ENCODE measurements at places on chromosomes 3 and 15.

GRCh38 chr15:67241132-67241855 is 13.2 kb downstream of the AAGAB start:
- DNase-seq, result no peak

GRCh38 chr3:170259907-170260306 is 37.7 kb downstream of the PRKCI start:
- no peak for DNase-seq

DNA sequence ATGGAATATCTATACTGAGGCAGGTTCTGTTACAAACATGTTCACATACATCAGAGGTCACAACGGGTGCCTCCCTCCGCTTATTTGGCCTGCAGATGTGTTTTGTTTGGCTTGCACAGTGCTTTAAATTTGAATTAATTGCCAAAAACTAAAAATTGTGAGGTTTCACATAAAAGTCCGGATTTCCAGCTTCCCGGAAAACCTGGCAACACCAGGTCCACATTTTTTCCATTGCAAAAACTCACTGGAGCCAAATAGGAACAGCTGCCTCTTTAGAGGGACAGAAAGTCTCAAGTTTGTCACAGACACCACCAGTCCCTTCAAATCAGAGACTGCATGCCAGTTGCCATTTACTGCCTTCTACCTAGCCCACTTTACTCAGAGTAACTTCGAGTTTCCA is 205.9 kb upstream of the MDFIC2 start:
- no peak for DNase-seq

DNA sequence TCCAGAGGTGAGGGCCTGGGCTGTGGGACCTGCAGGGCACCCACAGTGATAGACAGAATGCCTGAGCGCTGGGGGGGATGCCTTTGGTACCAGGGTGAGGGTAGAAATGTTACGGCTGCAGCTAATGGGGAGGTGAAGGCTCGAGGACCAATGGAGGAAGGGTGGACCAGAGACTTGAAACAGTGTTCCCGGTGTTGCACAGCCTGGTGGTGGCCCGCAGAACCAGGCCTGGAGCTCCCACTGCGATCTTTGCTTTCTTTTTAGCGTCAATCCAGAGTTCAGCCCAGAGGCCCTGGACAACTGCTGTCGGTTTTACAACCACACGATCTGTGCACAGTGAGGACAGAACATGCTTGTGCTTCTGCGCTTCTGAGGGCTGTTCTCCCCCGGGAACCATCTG is 36.8 kb upstream of the PDE8A start:
- no peak for DNase-seq

DNA sequence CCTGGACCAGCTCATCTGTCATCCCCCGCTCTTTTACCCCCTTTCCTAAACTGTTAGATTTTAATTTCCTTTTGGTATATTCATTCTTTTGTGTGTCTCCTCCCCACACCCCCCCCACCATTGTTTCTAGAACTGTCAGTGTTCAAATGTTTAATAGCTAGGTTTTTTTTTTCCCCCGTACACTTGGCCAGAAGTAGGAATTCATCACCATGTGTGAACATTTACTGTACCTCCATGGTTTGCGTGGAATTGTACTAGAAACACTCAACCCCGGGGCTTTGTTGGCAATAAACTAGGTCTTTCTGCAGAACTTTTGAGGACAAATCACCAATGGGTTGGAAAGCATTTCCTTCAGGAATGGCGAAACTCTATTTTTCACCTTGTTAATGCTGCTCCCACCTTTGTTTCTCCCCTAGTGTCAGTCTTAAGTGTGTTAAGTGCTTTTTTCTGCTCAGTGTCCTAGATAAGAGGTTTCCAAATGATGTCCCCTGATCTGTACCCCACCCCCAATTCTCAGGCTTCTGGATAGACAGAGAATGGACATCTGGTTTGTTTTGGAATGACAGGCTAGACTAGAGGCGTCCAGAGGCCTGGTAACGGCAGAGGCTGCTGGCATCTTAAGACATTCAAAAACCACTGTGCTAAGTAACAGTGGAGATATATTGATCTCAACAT is 76.8 kb downstream of the SMAD3 start:
- no peak for DNase-seq

DNA sequence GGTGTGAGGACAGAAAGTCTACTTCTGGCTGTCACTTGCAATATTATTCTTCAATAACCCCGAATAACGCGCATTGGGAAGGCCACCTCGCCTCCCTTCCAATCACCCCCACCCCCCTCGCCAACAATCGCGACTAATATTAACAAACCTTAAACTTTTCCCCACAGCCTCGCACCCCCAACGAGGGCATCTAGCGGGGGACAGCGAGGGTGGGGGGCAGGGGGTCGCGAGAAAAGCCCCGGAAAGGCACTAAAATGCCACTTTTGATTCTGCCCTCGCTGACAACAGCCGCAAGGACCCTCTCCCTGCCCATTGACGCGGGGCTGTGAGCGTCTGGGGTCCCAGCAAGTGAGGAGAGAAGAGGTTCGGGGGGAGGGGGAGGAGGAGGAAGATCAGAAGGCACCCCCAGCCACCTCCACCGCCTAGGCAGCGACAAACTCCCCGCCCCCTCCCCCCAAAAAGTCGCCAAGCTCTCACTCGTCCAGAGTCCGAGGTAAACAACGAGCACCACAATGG is 868 bp downstream of the SATB1 start:
- no peak for DNase-seq

DNA sequence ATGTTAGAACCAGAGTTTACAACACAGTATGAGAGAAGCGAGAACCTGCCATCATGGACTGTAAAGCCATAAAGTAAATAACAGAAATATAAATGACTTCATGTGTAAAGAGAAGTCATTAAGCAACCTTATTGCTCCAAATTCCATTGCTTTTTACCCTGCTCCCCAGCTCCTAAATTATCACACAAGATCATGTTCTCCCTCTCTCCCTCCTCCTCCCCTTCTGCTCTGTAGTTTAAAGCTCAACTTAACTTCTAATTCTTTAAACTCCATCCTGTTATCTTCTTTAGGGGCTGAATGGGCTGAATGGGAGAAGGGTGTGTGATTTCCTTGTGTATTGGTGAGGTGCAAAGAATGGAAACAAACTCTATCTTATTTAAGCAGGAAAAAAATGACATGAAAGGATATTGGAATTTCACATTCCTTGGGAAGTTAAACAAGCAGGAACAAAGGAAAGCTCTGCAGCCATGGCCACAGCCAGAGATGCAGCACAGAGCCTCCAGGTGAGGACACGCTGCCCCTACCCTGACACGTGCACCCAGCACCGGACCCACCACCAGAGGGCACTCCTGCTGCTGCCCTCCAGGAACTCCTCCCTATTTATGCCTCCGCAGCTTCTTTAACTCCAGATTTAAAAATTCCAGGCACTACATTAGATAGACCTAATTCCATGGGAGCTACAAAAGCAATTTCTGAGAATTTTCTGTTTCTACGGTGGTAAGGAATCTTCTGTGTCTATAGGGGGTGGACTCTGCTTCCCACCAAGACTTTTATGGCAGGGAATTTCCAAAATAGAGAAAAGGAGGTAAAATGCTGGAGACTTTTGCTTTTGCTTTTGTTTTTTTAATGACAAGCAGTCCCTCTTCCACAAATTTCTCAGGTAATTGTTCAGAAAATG is 76.9 kb upstream of the ABI3BP start:
- DNase-seq, result no peak

- DNase-seq, result no peak
Observed at GRCh38 chr3:57777774-57778173, 21.7 kb downstream of the SLMAP start.

GRCh38 chr3:179949869-179950268 is 86.9 kb downstream of the PEX5L start:
- DNase-seq, result no peak

DNA sequence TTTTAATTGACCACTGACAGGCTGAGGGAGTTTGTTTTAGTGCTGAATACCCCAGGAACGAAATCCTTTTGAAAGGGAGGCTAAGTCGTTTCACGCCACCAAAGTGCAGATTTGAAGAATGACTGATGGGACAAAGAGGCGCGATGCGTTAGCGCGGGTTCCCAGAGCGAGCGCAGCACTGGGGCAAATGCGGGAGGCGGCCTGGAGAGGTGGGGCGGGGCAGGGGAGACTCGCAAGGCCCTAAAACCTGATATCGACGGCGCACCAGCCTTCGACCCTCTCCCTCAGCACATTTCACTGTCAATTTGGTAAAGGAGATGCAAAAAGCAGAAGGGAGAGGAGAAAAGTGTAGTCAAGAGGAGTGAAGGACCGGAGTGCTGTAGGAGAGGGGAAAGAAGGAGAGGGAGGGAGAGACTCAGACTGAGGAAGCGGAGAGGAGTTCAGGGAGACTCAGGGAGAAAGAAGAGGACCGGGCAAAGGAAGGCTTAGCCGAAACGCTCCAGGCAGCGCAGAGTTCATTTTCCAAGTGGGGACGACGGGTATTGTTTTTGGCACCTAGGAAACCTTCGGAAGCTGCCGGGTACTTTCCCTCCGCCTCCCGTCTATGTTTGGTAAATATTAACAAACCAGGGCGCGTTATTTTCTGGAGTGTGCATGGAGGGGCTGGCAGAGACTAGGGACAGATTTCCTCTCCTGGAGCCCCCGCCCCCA is 3.8 kb upstream of the FOXB1 start:
- DNase-seq, result no peak

GRCh38 chr3:98199020-98199419 is 32.5 kb downstream of the OR5H15 start:
- DNase-seq, result no peak

- DNase-seq, result no peak
Observed at GRCh38 chr3:3366386-3366785, 186.9 kb upstream of the CRBN start.

- no peak for DNase-seq
Observed at GRCh38 chr3:4493941-4494894, 1.1 kb downstream of the ITPR1 start.

DNA sequence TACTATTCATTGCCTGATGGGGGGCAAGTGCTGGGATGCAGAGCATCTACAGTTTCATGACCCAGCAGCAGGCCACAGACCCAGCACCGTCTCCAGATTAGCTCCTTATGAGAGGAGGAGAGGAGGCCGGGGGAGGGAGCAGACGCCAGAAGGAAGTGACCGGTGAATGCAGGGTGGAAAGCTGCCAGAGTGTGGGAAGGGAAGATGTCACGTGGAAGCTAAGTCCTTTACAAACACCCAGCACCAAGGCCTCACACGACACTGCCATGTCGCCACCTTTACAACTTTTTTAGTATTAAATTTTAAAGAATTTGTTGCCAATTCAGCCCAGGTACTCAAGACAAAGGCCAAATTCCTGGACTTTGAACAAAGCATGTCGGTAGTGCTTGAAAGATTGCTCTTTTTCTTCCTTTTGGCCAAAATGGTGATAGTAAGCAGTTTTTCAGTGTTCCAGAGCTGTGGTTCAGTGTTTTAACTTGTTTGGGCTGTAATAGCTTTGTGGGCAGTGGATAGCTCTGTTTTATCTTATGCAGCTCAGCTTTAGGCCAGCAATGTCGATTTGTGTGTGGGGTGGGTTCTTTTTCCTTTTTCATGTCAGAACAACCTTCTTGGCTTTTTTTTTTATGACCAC is 58.2 kb downstream of the ZBTB38 start:
- peak; percentile 32 for DNase-seq

DNA sequence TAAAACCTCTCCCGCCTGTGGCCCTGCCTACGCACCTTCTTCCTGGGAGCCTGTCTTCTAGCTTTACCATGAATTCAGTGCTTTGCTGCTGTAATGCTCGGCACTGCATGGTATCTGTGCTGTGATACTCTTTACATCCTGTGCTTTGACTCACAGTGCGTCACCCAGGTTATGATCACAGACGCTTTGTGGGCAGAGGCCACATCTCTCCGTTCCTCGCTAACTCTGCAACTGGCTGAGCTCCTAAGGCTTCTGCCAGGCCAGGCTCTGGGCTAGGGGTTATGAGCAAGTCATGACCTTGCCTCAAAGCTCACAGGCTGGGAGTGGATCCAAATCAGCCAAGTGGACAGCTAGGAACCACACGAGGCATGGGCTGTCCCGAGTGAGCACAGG is 23.2 kb downstream of the SPTBN5 start:
- DNase-seq, result no peak

GRCh38 chr15:39361497-39361896 is 219.4 kb upstream of the THBS1 start:
- no peak for DNase-seq

DNA sequence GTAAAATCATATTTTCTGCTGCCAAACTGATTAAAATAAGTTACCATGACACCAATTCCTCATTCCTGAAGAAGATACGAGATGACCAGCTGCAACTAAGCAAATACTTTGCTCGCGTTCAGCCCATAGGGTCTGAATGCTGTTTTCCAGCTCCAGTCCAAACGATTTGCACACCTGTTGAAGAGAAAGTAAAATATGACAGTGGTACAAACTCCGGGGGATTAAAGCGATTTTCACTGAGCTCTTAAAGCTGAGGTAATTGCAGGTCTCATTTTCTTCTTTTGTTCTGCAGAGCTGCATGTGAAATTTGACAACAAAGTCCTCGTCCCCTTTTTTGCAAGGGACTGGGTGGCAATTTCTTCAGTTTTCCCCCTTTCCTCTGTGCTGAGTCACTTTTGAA is 118.4 kb downstream of the NR2F2 start:
- DNase-seq, result no peak

DNA sequence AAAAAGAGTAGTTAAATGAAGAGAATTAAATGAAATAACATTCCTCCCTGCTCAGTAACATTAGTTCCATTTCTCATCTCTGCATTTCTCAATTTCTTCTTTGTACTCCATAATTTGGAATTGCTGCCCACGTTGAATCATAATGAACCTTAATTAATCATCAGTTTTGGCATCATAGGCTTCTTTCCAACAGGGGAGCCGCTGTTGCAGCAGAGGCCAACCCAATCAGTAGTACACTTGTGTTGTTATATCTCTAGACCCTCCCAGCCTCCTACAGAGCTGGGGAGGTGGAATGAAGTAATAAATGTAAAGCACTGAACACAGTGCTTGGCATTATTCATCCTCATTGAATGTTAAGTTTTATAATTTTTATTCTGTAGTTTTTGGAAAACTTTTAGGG is 240.7 kb downstream of the CHST2 start:
- DNase-seq, result no peak

DNA sequence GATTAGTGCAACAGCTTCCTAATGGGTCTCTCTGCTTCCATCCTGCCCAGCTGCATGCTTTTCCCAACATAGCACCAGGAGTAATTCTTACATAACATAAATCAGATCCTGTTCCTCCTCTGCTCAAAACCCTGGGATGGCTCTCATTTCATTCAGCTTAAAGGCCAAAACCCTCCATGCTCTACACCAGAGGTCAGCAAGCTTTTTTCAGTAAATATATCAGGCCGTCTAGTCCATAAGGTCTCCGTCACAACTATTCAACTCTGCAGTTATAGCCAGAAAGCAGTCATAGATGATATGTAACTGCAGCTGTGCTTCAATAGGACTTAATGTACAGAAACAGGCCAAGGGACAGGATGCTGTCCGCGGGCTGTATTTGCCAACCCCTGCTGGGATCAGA is 202.8 kb upstream of the UBE2E2 start:
- DNase-seq, result no peak

DNA sequence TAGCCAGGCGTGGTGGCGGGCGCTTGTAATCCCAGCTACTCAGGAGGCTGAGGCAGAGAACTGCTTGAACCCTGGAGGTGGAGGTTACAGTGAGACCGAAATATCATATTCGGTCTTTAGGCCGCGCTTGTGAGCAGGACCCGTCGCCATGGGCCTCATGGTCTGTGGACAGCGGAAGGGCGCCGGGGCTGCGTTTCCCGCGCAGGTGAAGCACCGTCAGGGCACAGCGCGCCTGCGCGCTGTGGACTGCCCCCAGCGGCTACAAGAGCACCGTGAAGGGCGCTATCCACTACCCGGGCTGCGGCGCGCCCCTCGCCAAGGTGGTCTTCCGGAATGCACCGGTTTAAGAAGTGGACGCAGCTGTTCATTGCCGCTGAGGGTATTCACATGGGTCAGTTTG is 482.0 kb upstream of the NAALADL2 start:
- DNase-seq, result no peak

- DNase-seq, result no peak
Observed at GRCh38 chr3:87317779-87318178, 41.4 kb upstream of the POU1F1 start.

Data from DMS 273 treated with DMSO at 0.1 percent for 48 hours (cell line).